ENCODE measurements at places on chromosomes 1 and 21.

GRCh38 chr21:34612056-34612455 lies 2.9 kb downstream of the RCAN1 start:
- DNase-seq, result no peak

- DNase-seq, result no peak
These were observed 373.2 kb upstream of the C1orf174 start for GRCh38 chr1:4273243-4273642.

DNA sequence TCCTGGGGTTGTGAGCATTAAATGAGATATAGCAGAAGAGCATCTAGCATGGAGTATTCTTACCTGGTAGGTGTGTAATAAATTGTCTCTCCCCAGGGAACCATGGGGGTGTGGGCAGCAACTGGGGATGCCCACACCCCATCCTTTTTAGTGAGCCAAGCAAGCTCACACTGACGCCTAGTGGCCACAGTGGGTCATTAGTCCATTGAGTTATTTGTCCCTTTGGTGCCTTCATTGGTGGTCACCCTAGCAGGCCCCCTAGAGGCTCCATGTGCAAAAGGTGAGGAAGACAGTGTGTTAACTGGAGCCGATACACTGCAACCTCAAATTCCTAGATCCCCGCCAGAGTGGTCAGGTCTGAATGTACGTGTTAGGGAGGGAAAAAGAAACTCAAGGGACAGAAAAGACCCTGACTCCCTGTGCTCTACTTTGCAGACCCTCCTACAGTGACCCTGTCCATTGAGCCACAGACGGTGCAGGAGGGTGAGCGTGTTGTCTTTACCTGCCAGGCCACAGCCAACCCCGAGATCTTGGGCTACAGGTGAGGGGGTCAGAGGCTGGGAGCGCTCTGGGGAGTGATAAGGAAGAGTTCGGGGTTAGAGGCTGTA lies 93.3 kb upstream of the CD1D start:
- DNase-seq, result no peak

GRCh38 chr1:154666051-154666790 lies 58.2 kb upstream of the ADAR start:
- no peak for DNase-seq

- no peak for DNase-seq
These were observed 13.0 kb upstream of the SAMSN1 start for GRCh38 chr21:14559102-14559501.

GRCh38 chr1:39084191-39084590 lies 58.0 kb downstream of the NDUFS5 start:
- DNase-seq, result no peak

GRCh38 chr1:26160527-26161414 lies 1.9 kb downstream of the FAM110D start:
- no peak for DNase-seq

DNA sequence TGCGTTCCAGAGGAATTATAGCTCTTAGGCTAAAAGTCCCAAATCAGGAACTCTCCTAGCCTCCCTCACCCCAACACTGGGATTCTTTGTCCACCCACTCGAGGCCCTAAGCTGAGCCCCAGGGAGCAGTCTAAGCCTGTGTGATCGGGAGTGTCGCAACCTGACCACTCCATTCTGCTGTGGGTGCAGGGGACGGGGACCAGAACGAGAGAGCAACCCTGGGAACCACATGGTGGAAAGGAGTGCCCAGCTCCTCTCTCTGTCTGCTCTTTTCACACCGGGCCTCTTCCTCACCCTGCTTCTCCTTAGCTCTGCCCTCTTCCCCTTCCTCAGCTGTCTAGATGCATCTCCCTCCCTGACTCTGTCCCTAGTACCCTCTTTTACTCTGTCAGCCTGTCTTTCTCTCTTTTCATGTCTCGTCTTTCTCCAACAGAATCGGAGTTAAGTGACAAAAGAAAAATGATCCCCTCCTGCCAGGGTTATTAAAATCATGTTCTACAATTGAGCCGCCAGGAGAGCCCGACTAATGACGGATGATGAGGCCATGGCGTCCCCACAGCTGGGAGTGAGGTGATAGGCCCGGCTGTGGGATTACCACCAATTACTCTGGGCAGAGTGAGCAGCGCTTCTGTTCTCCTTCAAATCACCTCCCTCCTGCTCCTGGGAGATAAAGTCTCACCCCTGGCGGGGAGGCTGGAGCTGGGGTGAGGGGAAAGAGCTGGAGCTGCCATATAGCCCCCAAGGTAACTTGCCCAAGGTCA lies 34.5 kb upstream of the CSF3R start:
- no peak for DNase-seq

GRCh38 chr1:211196880-211197279 lies 62.3 kb upstream of the RCOR3 start:
- no peak for DNase-seq

- no peak for DNase-seq
These were observed 6.7 kb upstream of the PINK1 start for GRCh38 chr1:20626524-20626923.

- peak; percentile 47 for DNase-seq
These were observed 182.3 kb downstream of the RRAGC start for GRCh38 chr1:38677311-38677710.

GRCh38 chr1:201363467-201363866 lies 14.0 kb downstream of the TNNT2 start:
- DNase-seq, result no peak

DNA sequence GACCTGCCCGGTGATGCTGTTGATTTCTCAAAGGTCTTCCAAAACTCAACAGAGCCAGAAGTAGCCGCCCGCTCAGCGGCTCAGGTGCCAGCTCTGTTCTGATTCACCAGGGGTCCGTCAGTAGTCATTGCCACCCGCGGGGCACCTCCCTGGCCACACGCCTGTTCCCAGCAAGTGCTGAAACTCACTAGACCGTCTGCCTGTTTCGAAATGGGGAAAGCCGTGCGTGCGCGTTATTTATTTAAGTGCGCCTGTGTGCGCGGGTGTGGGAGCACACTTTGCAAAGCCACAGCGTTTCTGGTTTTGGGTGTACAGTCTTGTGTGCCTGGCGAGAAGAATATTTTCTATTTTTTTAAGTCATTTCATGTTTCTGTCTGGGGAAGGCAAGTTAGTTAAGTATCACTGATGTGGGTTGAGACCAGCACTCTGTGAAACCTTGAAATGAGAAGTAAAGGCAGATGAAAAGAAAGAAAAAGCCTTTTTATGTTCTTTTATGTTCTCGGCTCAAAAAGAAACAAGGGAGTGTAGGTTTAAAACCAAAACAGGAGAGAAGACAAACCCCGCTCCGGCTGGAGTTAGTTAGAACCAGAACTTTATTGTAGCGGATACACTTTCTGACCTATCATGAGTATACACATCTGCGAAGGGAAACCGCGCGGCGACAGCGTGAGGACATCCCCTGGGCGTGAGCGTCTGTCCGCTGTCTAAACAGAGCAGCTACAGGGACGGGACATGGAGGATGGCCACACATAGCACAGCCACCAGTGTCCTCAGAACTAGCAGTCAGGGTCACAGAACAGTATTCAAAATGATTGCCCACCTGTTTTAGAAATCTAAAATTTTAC lies 77.1 kb downstream of the PIK3CD start:
- DNase-seq, result no peak

GRCh38 chr1:110634455-110635311 lies 28.5 kb upstream of the KCNA2 start:
- no peak for DNase-seq

- no peak for DNase-seq
These were observed 92.6 kb upstream of the NGF start for GRCh38 chr1:115430441-115431158.

DNA sequence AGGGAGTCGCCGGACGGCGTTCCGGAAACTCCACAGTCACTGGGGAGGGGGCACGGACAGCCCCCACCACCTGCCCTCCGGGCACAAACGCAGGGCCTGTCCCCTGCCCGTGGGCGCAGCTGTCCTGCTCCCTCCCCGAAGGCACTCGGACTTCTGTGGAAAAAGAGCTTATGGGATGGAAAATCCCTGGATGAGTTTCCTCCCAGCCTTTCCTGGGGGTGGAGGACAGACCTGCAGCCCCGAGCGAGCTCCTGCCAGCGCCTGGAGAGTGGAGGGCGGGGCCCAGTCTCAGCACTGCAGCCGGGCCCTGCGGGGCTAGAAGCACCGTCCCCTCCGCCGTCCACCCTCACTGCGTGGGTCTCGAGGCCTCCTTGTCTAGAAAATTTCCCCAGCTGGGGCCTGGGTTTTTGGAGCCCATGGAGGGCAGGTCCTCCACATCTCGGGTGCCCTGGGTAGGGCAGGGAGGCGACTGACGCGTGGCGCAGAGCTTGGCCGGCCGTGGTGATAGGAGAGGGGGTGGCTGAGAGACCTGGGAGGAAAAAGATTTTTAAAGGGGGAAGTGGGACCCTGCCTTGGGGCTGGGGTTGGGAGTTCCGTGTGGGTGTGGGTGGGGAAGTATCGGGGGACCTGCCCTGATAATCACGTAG lies 6.4 kb upstream of the COL6A1 start:
- peak; percentile 72 for DNase-seq
